ENCODE measurements at places on chromosomes 11 and 22. TPM values are rescaled to one million over a fixed set of nuclear protein-coding genes. Genes with fewer than 3 reads are reported as not detected.

- no peak for DNase-seq
Observed at GRCh38 chr11:21426931-21427330, 757.5 kb downstream of the NELL1 start.

Gene TPBGL
- not detected for total RNA-seq

DNA sequence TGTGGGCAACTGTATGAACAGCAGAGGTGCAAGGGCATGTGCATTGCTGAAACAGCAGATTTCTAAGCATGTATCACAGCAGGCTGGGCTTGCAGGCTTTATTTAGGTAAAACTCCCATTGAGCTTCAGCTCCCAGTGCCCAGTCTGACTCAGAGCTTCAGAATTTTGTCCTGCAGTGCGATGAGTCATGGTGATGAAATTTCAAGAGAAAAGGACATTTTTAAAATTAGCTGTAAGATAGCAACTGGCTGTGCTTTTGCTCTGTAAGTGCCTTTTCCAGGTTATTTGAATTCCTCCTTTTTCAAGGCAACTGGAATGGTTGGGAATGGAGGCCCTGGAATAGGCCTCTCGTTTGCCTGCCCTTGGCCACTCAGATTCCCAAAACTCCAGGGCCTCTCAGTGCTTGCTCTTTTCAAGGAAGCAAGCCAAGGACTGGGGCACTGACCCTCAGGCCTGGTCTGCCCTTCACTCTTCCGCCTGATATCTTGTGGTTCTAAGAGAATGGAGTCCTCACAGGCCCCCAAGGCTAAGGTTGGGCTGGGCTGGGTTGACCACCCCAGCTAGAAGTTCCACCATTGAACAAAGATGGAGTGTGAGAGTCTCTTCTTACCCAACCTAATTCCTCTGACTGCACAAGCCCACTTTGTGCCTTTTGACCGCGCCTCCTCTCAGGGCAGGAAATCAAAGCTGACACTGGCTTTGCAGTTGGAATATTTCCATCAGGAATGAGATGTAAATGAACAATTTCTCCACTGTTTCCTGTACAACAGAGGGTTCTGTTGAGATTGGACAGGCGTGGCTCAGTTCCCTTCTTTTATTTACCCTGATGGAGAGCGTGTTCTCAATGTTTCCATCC is 59.5 kb upstream of the PRSS23 start:
- DNase-seq, result peak; percentile 96

- peak; percentile 96 for DNase-seq
Observed at GRCh38 chr22:24894220-24894975, 52.1 kb downstream of the LHFPL7 start.

Gene RIMBP3B
- 0.07 TPM for total RNA-seq

DNA sequence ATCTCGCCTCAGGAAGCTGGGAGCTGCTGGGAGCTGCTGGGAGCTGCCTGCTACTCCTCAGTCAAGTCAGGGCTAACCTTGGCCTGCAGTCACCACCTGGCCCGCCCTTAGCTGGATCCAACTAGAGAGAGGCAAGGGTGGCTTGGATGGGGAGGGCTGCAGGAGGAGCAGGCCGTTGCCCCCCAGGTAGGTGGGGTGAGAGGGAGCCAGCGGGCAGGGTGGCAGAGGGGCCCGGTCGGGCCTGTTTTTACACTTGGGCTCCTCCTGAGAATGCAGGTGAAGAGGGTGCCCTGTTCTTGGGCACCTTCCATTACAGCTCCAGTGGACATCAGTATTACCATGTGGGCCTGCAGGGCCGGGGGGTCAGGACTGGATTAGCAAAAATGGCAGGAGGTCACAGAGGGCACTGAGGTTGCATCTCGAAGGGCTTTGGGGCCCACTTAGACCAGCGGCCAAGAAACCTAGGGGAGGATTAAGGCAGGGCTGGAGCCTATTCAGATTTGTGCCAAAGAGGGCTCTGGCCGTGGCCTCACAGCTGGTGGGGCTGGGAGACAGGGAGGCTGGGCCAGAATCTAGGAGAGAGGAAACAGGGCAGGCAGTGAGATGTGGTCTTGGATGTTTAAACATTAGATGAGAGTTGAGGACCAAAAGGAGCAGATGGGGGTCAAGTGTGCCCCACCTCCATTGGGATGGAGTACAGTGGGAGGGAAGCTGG is 60.8 kb upstream of the TTLL12 start:
- no peak for DNase-seq

DNA sequence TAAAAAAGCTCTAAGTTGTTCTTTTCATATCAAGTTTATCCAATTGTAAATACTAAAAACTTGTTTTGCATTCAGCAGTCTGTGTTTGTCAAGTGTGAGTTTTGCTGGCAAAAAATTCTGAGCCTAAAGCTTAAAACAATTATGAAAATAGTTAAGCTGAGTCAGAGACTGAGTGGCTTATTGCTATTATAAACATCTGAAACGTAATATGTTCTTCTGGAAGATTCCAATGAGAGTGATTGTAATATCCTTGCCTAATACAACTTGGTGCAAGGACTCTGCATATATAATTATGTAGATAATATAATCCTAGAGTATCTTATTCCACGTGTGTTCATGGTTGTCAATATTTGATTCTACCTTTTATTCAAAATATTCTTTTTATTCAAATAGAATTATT is 14.1 kb upstream of the NUP50 start:
- no peak for DNase-seq

Gene SLC1A2
- not detected for total RNA-seq

Gene SLC22A12
- total RNA-seq, result not detected

Gene CHRM1
- total RNA-seq, result not detected

Gene GNG3
- total RNA-seq, result not detected

DNA sequence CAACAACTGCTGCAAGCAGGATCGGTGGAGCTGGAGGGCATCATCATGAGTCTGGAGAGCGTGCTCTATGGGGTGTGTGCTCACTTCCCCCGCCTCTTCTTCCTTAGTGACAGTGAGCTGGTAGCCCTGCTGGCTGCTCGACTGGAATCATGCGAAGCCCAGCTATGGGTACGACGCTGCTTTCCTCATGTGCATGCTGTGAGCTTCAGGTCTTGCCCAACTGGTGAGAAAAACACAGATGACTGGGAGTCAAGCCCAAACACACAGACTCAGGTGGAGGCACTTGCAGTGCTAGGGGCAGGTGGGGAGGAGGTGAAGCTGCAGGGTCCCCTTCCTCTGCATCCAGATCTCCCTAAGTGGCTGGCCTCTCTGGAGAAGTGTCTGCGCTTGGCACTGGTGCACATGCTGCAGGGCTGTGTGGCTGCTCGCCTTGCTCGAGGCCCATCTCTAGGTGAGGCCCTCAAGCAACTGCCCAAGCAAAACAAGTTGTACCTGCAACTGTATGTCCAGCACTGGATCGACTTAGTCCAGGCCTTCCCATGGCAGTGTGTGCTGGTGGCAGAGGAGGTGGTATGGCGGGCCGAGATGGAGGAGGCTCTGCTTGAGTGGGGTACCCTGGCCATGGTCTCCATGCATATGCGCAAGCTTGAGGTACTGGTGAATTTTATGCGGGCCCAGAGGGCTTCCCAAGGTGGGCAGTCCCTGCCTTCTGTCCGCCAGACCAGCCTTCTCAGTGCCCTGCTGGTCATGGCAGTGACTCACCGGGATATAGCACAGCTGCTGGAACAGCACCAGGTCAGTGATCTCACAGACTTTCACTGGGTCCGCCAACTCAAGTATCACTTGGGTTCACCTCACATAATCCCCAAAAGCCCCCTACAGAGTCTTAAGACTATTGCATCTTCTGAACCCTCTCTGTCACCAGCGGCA is 48.1 kb downstream of the DNHD1 start:
- no peak for DNase-seq

- DNase-seq, result no peak
Observed at GRCh38 chr11:2434506-2435255, 9.6 kb downstream of the TRPM5 start.

Gene GLYATL1
- total RNA-seq, result 0.84 TPM

Gene GLYATL2
- 0.13 TPM for total RNA-seq

- peak; percentile 31 for DNase-seq
Observed at GRCh38 chr22:29701155-29701999, 18.4 kb upstream of the CABP7 start.

DNA sequence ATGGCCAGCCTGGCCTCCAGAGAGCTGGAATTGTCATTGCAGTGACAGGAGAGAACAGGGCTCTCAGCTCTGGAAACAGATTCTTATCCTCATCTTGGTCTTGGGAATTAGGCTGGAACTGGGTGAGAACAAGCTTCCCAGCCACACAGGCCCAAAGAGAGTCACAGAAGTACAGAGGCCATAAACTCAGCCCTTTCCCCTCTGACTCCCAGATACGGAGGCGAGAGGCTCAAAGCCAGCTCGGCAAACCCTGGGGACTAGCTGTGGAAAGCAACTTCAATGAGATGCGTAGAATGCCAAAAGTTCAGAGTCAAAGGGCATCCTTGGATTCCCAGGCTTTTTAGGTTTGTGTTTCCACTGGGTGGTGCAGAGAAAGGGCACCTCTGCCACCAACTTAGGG is 14.3 kb upstream of the ABCC8 start:
- DNase-seq, result no peak

Gene TBX1
- not detected for total RNA-seq

GRCh38 chr22:43889860-43890253 is 2.0 kb downstream of the PNPLA5 start:
- DNase-seq, result no peak

Gene ELFN2
- 0.96 TPM for total RNA-seq

Measured in kidney epithelial cell (primary cell).